ENCODE measurements at places on chromosomes 12 and 14. TPM values are rescaled to one million over a fixed set of nuclear protein-coding genes. Genes with fewer than 3 reads are reported as not detected.

- no peak overlapping the region for H3K27ac ChIP-seq
- H3K36me3 ChIP-seq: no peaks in the 10 kb centered on the region
- no peaks in the 10 kb centered on the region for H3K27me3 ChIP-seq
- H3K4me1 ChIP-seq: no peaks in the 10 kb centered on the region
Observed at GRCh38 chr14:99120526-99121318, 151.3 kb downstream of the BCL11B start.

GRCh38 chr14:53144244-53144643 lies 8.9 kb downstream of the DDHD1 start:
- no peaks in the 10 kb centered on the region for H3K36me3 ChIP-seq
- no peaks in the 10 kb centered on the region for H3K27me3 ChIP-seq
- no peak for DNase-seq

DNA sequence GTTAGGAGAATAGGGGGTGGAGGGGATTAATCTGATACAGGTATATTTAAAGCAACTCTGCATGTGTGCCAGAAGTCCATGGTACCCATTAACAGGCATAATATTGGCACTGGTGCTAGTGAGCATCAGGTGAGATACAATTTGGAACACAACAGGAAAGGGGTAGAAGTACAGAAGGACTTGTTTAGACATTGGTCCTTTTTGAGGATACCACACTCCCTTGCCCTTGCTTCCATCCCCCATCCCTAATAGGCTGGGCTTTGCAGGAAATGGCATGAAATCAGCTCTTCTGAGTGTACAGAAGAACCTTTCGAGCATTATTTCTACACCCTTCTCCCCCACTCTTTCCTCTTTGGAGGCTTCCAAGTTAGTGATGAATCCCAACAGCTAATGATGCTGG lies 16.4 kb downstream of the PCBP2 start:
- no peaks in the 10 kb centered on the region for H3K27me3 ChIP-seq
- DNase-seq: no peak
- no peak overlapping the region for H3K4me3 ChIP-seq
- no peak overlapping the region for H3K27ac ChIP-seq

DNA sequence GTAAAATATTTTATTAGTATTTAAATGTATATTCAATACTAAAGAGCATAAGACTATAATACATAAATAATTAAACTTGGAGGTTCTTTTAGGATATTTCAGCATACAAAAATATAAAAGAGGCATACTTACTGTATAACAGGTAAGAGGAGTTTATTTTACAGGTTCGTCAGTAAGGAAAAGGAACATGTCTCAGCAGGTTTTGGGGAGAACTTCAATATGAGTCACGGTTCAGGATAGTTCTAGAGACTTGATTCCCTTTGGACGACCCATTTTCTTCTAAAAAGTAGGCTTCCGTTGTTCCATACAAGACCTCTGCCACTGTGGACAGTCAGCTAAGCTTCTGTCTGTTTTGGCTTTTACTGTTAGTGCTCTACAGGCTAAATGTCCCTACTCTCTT lies 181.1 kb downstream of the ALX1 start:
- no peaks in the 10 kb centered on the region for H3K27me3 ChIP-seq
- no peaks in the 10 kb centered on the region for H3K4me1 ChIP-seq
- DNase-seq: no peak
- no peaks in the 10 kb centered on the region for H3K36me3 ChIP-seq
- H3K4me3 ChIP-seq: no peak overlapping the region
- H3K27ac ChIP-seq: no peak overlapping the region

- H3K4me3 ChIP-seq: no peak overlapping the region
- no peak overlapping the region for H3K27ac ChIP-seq
- H3K27me3 ChIP-seq: no peaks in the 10 kb centered on the region
- no peak for DNase-seq
- no peaks in the 10 kb centered on the region for H3K4me1 ChIP-seq
Observed at GRCh38 chr12:115320451-115320850, 636.5 kb upstream of the TBX3 start.

The LUM gene
- 130 TPM for total RNA-seq

The DLK1 gene
- not detected for total RNA-seq

The TDG gene
- 10.2 TPM for total RNA-seq

The KRT6C gene
- not detected for total RNA-seq

The CISTR gene
- 3.7 TPM for total RNA-seq
